ENCODE measurements at places on chromosomes 1 and 21. TPM values are rescaled to one million over a fixed set of nuclear protein-coding genes. Genes with fewer than 3 reads are reported as not detected.
A peak's percentile ranks its signal among the peaks of the same experiment; 100 is the strongest.

Gene AGO3
- 12.1 TPM for total RNA-seq

Gene COL9A2
- 2.1 TPM for total RNA-seq

- DNase-seq = no peak
Observed at GRCh38 chr1:48500541-48501450, 28.8 kb upstream of the SPATA6 start.

Gene FAM72B
- 2.5 TPM for total RNA-seq

DNA sequence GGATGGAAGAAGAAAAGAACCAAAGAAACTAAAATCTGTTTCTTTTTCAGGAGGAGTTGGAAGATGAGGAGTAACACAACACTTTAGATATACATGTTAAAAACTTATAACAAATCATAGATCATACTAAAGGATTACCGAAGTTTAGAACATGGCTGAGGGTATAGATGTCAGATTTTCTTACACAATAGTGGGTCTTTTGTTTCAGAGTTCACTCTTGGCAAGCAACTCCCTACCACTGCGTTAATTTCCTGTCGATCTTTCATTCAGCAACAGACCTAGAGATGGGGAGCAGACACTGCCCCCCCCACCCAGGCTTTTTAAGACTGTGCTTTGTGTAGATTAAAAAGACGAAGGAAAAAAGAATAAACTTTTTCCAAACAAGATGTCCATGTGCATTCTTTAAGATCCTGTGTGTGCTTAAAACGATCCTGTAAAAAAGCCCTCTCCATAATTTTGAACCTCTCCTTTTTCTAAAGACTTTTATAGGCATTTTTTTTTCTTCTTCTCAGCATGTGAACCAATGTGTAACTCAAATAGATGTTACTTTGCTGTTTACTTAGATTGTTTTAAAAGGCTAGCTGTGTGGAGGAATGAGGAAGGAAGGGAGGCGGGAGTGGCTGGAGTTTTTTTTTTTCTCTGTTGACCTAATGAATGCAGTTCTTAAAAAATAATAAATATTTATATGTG is 50.4 kb downstream of the NFIA start:
- no peak for DNase-seq

DNA sequence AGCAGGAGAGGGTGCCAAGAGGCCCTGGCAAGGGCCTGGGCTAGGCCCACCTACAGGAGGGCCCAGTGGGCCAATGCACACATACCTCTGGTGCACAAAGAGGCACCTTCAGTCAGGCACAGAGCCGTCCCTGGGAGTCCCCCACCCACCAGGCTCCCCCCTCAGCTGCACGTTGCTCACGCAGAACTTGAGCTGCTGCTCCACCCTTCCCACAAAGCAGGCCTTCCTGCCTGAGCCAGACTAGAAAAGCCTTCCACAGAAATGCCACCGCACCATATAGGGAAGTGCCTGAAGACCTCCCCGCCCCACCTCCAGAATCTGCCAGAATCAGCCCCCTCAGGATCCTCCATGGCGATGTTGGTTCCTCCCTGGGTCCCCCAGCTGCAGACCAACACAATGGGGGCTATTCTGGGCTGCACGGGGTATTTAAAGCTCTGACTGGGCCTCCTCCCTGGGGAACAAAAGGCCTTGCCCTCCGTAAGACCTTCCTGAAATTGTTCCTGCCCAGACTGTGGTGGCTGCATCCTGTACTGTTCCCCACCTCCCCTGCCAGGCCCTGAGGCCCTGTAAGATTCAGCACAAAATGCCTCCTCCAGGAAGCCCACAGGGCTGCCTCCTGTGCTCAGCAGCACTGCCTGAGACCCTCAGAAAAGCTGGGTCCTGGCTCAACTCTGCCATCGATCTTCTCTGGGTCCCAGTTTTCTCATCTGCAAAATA is 27.2 kb downstream of the HSPG2 start:
- DNase-seq = no peak

- peak; percentile 65 for DNase-seq
Observed at GRCh38 chr1:11838349-11839272, 9.0 kb downstream of the NPPA start.

DNA sequence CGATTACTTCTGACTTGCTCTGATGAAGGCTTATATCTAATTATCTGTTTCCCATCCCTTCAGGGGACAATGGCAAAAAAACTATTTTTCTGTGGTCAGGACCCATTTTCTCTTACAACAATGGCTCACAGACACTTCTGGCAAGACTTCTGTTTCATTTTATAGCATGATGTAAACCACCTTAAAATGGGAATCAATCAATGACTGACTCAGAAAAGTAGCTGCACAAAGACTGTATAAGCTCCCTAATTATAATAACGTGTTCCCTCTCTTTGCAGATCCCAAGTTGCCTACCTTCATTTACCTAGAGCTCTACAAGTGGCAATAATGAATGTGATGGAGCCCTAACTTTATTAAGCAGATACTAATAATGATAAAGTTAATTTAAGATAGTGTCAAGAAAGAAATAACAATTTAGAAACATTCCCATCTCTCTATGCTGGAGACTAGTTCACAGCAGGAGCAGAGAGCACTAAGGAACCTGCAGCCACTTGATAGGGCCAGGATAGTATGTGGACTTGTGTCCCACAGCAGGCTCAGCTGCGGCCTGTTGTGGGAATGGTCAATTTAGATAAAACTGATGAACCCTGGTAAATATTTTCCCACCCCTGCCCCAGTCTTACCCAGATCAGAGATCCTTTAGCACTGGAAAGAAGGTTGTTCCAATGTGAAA is 538 bp downstream of the GBP2 start:
- DNase-seq = no peak

DNA sequence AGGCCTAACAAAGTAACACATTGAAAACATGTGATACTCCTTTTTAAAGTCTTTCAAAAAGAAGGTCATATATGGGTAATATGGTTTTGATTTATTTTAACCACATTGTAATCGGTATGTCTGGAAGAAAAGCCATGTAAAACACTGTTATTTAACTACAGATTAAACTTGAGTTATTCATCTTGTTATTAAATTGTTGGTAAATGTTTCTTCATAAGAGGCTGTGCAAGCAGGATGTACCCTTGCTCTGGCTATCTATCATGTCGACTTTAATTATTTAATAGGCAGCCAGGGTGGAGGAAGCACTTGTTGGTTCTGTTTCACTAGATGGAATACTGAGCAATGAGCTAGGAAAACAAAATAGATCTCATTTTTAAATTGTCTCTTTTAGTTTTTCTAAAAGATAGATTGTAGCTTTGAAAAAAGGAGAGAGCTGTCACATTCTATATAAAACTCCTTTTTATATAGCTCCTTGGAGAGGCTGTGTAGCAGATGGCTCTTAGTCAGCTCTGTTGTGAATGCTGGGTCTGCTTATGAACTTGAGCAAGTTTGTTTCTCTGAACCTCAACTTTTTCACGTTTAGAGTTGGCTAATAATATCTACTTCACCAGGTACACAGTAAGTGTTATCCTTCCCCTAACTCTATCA is 39.5 kb downstream of the LRRC8B start:
- no peak for DNase-seq

Gene IFI44L
- total RNA-seq = 11.6 TPM

Gene IPP
- total RNA-seq = 8.9 TPM

DNA sequence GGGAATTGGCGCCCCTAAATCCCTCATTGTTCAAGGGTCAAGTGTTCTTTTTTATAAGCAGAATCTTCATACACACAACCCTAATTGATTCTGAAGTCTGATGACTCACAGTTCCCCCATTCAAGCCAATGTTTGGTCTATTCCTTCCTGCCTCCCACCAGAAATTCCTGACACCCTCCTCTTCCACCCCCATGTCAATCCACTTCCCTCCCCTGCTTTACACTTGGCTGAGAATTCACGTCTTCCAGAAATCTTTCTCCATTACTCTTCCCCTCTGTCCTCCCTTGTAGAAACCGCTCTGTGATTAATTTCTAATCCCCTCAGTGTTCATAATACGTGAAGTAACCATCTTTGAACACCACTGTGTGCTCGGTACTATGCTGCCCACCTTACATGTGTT is 76.2 kb upstream of the CD34 start:
- DNase-seq = no peak

DNA sequence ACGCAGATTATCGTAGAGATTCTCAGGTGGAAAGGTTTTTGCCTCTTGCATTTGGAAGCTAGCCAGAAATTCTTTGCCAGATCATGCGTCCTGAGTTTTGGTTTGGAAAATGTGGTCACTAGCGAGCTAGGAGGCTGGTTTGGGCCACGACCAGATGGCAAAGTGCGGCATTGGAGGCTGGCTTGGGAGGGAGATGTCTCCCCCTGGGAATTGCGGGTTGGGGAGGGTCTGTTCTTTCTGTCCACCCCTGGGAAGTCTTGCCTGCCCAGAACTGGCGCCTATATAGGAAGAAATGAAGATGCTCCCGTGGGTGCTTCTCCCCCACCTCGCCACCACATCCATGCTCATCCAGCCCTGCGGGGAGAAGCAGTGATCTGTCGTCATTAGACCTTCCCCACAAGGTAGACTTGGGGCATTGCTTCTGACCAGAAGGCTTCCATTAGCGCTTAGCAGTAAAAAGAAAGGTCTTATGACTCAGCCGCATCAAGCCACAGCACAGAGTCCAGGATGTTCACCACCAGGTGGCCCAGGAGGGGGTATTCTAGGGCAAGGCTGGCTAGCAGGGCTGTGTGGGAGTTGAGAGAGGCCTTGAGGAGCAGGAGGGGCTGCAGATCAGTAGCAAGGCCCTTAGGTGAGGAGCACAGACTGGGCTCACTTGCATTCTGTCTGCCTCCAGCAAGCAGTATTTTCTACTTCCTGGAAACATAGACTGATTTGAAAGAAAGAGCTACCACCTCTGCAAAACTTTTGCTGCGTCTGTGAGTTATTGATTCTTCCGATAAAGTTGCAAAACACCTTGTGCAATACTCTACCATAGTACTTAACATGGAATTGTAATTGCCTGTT is 1.5 kb upstream of the PTP4A2 start:
- peak; percentile 84 for DNase-seq

GRCh38 chr21:46208761-46209721 is 19.5 kb downstream of the LSS start:
- DNase-seq = no peak

DNA sequence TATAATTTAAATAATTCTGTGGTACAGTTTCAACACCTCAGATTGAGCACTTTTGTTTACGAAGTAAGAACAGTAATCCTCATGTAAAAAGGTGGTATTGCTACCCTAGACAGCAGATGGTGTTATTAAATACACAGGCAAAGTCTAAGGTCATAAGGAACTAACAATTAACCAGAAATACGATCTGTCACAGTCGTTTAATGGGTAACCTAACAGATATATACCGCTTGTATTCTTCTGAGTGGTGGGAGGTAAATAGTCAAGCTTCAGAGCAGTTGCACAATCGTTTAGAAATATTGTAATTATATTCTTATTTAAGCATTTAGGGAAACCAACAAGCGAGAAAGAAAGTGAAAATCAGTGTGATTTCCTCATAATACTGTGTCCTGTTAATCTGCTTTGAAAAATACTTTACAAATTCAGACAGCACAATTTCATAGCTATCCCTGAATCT is 9.8 kb upstream of the IRF2BP2 start:
- DNase-seq = no peak

Gene CZIB
- total RNA-seq = 12.1 TPM

- DNase-seq = no peak
Observed at GRCh38 chr1:169236880-169237279, 130.4 kb downstream of the ATP1B1 start.

Gene RSPH1
- 5.3 TPM for total RNA-seq

Gene GUCA2B
- total RNA-seq = 396 TPM

DNA sequence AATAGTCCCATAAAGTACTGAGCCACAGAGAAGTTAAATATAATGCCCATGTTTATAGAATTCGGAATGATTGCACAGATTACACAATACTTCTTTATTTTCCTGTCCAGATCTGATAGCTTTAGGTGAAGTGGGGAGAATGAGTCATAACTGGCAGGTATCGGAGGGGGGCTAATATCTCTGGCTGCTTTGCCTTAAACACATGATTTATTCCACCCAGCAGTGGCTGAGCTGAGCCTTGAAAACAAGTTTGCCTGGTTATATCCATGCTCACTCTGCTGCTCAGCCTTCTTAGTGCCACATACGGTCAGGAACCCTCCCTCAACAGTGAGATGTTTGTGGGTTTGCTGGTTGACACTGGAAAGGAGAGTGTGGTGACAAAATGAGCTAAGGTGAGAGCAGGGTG is 119.7 kb upstream of the ZNF648 start:
- DNase-seq = no peak

GRCh38 chr1:204094313-204094729 is 21.4 kb downstream of the SOX13 start:
- DNase-seq = no peak

DNA sequence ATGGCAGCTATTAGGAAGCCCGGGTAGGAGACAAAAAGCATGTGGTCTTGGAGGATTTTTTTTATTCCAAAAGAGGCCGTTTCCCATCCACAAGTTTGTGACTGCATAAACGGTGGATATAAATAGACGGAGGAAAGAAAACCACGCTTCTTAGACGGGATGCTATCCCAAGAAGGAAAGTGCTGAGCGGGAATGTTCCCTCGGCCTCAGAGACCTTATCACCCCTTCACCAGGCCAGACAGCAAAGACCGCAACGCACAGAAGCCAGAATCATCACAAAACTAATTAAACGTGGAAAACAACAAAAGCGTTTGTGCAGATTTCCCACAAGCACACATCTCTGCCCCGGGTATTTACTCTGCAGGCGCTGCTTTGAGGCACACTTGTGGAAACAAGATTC is 43.2 kb downstream of the HLCS start:
- DNase-seq = no peak

Gene NR5A2
- 162 TPM for total RNA-seq

- DNase-seq = no peak
Observed at GRCh38 chr1:11320153-11320936, 47.3 kb downstream of the UBIAD1 start.

DNA sequence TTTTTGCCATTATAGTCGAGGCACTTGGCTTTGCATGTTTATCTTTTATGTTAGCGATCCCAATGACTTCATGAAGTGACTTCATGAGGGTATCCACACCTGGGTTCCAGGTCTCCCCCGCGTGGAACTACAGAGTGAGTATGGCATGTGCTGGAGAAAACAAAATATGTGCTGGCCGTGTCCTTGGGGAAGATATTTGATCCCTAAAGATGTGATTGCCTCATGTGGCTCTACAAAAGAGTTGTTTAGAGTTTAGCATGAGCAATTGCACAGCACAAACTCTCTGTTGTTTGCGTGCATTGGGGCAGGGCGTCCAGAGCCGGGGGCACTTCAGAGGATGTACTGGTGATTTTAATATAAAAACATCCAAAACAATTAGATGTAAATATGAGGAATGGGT is 4.8 kb downstream of the IL10RB start:
- DNase-seq = no peak

Measured in Peyer's patch (tissue), 4 donors.